KBM-7 (cell line): ENCODE measurements at places on chromosomes 4 and X.
A peak's percentile ranks its signal among the peaks of the same experiment; 100 is the strongest.

- DNase-seq, result no peak
Measured at GRCh38 chr4:24003926-24004325, 114.1 kb upstream of the PPARGC1A start.

DNA sequence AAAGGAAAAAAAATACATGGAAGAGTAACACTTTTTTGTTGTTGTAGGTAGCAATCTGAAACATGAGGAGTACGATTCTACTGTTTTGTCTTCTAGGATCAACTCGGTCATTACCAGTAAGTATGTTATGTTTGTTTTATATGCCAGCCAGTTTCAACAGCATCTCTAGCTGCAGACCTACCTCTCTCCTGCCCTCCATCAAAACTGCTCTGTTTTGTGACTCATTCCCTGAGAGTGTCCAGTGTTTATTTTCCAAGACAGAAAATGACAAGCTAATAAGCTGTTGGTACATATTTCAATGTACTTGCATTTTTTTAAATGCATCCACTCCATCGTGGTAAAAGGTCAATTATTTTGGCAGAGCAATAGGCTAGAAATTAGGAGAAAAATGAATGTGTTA, 347 bp downstream of the AMTN start:
- no peak for DNase-seq

GRCh38 chr4:175562542-175562941, 249.5 kb downstream of the GPM6A start:
- DNase-seq, result no peak

- DNase-seq, result no peak
Measured at GRCh38 chr4:52595001-52595400, 64.1 kb downstream of the USP46 start.

- DNase-seq, result no peak
Measured at GRCh38 chr4:84677995-84678394, 95.1 kb downstream of the CDS1 start.

GRCh38 chrX:21839334-21840192, at the start of gene MBTPS2:
MBTPS2 (plus strand) TSS chrX:21839617; CDS start chrX:21839735, 118 bp downstream.
- peak; percentile 91 for DNase-seq

DNA sequence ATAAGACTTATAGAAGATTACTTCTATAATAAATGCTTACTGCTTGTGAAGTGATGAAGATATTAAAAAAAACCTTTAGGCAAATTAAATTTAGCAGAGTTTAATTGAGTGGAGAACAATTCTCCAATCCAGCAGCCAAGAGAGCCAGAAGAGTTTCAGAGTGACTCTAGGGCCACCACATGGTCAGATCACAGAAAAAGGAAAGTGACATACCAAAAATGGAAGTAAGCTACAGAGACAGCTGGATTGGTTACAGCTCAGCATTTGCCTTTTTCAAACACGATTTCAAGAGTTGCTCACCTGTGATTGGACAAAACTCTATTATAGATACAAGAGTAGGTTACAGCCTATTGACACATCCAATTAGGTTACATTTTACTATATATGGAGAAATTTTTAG, 79.0 kb upstream of the TRAM1L1 start:
- peak; percentile 31 for DNase-seq

DNA sequence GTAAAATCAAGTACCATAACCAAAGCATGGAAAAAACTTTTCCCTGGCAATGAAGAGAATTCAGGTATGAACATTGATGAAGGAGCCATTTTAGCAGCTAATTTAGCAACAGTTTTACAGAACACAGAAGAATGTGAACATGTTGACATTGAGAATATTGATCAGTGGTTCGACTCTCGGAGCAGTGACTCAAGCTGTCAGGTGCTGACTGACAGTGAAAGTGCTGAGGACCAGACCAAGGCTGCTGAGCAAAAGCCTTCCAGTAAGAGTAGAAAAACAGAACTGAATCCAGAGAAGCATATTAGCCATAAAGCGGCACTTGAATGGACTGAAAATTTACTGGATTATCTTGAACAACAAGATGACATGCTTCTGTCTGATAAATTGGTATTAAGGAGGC, 2.8 kb downstream of the TIGD2 start:
- no peak for DNase-seq

DNA sequence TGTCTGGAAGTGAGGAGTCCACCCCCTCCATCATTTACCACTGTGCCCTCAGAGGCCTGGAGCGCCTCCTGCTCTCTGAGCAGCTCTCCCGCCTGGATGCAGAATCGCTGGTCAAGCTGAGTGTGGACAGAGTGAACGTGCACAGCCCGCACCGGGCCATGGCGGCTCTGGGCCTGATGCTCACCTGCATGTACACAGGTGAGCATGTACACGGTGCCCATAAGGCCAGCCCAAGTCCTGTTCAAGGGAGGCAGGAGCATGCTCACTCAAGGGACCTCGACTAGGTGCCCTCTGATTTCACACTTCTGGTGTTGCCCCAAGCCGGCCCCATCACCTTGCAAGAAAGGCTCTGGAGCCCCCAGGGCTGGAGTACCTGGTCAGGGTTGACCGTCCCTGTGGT, 13.4 kb upstream of the MSANTD1 start:
- no peak for DNase-seq

GRCh38 chr4:1234309-1234695, 14.6 kb downstream of the CTBP1 start:
- no peak for DNase-seq

DNA sequence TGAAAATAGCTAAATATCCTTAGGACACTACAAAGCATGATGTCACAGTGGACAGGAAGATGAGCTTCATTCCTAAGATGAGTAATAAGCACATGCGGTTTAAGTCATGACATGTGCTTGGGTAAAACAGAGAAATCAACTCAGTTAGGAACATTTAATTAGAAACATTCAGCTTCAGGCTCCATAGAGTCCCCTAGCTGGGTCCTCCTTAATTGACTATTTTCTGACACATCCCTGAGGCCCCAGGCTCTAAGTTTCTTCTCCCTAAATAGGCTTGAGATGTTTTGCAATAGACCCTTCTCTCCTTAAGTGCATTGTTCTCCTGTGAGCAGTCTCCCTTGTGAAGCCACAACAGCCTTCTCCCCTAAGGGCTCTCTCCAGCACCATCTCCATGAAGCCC, 70.4 kb upstream of the ANXA3 start:
- DNase-seq, result no peak

GRCh38 chrX:38124000-38124399, 96.7 kb downstream of the SRPX start:
- no peak for DNase-seq

DNA sequence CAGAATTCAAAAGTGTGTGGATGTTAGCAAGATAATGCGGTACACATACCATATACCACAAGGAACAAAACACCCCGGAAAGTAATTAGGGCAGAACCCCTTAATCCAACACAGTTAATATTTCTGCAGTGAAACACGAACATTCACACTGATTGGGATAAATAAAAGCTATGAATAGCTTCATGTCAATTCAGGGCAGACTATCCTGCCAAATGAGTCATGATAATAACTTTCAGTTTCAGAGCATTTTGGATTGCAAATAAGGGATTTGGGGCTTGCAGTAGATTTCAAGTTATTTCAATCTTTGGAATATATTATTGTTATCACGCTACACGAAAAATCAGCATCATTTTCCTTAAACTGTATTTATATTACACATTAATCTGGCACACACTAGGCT, 24.3 kb downstream of the IRF2 start:
- no peak for DNase-seq

- DNase-seq, result no peak
Measured at GRCh38 chr4:89538171-89538570, 230.6 kb upstream of the GPRIN3 start.

- peak; percentile 52 for DNase-seq
Measured at GRCh38 chrX:96424007-96424406, 260.6 kb upstream of the DIAPH2 start.

DNA sequence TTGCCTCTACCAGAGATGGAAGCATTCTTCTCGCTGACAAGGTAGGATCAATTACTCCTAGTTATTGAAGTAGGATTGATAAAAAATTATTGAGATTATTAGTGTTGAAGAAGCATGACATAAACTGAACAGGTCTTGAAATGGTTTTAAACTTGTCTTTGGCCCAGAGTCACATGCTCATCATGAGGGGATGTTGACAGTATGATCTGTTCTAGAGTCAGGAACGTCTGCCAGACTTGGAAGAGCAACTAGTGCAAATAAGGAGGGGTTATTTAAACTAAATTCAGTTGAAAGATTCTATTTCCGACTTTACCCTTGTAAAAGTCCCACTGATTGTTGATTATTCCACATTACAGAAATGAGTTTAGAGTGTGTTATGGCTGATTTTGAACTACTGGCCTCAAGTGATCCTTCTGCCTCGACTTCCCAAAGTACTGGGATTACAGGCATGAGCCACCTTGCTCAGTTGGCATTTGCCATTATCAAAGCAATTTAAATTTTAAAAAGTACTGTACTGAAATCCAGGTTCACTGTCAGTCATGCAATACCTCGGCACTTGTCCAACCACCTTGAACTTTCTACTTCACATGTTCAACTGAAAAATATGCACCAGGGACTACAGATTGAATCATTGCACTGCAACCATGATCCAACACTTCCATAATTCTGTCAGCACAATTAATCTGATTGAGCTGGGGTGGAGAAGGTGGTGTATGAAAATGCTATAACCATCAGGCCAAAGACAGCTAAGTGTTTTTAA, 19.7 kb downstream of the FABP2 start:
- no peak for DNase-seq

DNA sequence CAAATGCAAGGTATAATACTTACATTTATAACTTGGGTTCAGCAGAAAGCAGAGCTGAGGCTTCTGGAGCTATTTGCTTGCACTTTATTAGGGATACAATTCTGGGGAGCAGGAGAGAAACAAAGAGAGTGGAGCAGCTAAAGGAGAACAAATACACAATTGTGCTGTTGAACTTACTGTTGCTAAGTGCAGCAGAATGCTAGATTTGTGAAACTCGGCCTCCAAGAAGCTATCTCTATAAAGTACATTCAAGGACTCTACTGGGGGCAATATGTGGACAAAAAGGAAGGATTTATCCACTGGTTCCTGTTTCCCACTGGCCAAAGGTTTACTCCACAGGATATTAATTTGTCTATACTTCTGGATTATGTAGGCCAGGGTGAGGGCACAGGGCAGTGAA, 86.8 kb downstream of the PPP1R2C start:
- no peak for DNase-seq

- no peak for DNase-seq
Measured at GRCh38 chr4:10104211-10104990, 12.2 kb downstream of the WDR1 start.

GRCh38 chrX:4656419-4656818, 943.0 kb upstream of the PRKX start:
- DNase-seq, result no peak

DNA sequence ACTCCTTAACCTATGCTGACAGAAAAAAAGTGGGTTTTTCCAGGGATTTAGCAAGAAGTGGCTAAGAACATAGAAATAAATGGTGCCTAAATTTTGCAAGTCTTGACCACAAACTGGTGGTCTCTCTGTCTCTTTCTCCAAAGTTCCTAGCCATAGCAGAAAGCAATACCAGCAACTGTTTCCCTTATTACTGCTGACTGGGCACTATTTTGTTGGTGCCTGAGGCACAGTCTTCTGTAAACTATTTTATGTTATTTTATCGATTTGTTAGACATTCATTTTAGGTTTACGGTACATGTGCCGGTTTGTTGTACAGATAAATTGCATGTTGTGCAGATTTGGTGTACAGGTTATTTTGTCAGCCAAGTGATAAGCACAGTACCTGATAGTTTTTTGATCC, 234.6 kb upstream of the TECRL start:
- DNase-seq, result no peak

DNA sequence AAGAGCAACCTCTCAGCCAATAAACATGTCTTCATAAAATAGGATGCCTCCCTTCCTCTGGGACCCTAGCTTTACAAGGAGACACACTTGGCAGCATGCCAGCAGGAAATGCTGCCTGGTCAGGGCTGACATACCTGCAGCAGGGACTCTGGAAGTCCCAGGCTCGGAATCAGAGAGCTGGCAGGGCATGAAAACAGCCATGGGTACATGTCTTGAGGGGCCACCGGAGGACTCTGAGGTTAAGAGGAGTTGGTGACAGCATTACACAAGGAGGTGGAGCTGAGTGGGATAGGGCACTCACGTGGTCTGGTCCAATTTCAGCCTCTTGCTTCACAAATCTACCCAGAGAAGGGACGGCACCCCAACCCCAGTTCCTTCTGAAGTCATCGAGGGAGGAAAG, 15.7 kb downstream of the MSX1 start:
- no peak for DNase-seq

GRCh38 chr4:57910151-57910550, 800.0 kb upstream of the IGFBP7 start:
- no peak for DNase-seq

DNA sequence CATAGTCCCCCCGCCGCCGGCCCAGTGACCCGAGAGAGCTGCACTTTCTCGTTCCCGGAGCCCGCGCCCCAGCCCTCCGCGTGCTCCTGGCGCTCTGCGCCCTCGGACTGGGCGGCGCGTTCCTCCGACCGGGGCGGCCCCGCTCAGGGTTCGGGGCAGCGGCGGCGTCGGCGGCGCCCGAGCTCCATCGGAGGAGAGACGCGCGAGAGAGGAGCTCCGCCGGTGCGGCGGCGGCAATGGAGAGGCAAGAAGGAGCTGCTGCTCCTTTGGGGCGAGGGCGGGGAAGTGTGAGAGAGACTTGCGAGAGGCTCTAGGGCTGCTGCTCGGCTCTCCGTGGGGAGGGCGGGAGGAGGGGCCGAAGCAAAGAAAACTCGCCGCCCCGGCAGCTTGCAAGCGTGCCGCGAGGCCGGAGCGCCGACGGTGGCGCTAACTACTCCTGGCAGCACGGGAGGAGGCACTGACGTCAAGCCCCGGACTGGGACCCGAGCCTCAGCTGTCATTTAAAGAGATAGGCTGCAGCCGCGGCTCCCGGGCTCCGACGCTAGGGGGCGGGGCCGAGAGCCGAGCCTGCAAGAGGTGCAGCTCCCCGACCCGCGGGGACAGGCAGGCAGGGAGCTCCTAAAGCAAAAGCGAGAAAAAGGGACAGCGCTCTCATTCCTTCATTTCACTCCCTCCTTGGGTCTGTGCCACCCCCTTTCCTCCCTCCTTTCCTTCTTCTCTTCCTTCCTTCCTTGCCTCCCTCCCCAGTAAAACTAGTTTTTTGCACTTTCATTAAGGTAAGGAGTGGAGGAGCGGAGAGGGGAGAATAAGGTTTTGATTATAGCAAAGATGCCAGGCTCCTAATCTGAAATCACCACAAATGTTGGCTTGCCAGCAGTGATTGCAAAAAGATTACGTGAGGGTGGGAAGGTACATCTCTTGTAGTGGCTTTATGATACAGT, at the start of gene KCTD8:
Gene KCTD8, minus strand, starts transcription at position 289 of the 941 bp plus-strand sequence.
- DNase-seq, result peak; percentile 96

DNA sequence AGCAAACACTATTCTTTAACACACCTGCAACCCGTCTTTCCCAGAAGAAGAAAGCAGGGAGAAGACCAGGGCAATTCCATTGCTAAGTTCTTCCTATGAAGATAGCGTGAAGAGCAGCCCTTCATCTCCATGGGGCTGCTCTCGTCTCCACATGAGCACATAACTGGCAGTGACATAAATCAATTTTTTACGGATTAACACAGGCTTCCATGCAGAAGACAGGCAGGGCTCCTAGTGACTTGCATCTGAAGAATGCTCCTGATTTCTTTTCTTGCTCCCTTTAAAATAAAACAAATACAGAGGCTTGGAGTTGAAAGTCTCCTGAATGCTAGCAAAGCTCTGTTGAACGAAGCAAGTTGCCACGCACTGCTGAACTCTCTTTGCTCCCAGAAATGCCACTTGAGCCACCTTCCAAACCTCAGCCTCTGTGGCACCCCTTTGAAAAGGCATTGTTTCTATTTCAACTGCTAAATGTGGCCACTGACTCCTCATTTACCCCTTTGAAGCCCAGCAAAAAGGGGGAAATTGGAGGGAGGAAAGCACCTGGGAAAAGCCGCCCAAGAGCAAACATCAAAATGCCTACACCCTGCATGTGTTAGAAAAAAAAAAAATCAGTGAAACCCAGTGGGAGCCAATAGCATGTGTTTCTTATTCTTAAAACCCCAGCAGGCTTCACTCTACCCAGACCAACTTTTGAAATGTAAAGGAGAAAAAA, 383.7 kb downstream of the IDS start:
- DNase-seq, result no peak
